Stimulated activated CD4-positive, alpha-beta T cell treated with anti-CD3 and anti-CD28 coated beads, Interleukin-4, amount 100 ng/mL, for 1 hour (primary cell): ENCODE measurements at places on chromosomes 1 and 21.

DNA sequence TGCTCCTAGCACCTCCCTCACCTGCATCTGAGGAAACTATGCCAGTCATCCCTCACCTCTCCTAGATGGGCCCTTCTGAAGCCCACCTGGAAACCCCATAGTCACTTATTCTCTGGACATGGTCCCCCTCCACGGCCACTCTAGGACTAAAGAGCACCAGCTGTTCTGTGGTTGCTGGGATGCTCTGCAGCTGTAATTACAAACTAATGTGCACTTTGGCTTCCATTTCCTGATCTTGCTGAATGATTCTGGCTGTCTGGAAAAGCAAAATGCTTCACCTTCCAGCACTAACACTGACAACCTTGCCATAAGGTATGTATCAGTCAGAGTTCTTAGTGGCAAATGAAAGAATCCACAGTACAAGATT, 48.7 kb upstream of the PSEN2 start:
- DNase-seq = no peak

GRCh38 chr1:110283677-110284076, 55.5 kb upstream of the RBM15 start:
- no peak for DNase-seq

- DNase-seq = no peak
These were observed 10.6 kb upstream of the DIP2A start for GRCh38 chr21:46448108-46448507.

DNA sequence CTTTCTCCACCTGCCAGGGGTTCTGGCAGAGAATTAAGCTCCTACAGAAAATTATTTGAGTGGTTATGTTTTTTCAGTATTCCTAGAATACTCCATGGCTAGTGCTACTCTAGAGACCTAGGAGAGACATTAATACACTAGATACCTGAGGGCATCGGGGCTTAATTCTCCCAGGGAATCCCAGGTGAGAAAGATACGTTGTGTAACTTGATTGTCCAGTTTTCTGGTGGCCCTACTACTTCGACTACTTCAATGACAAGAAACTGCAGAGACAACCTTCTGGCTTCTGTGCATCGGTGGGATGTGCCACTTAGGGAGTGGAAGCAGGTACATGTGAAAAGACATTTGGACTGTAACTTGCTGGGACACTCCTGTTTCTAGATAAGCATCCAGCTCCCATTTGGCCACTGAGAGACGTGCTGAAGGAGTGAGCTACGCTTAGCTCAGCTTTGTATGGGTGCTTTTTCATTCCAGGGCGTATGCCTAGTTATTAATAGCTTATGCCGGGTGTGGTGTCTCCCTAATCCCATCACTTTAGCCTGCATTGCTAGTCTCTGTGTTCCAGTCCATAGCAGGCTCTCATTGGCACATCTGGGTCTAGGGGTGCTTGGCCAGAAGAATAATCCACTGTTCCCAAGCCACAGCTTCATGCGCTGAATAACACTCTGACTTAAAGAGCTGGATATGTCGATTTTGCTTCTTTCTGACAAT, 300.7 kb downstream of the SIPA1L2 start:
- DNase-seq = no peak

DNA sequence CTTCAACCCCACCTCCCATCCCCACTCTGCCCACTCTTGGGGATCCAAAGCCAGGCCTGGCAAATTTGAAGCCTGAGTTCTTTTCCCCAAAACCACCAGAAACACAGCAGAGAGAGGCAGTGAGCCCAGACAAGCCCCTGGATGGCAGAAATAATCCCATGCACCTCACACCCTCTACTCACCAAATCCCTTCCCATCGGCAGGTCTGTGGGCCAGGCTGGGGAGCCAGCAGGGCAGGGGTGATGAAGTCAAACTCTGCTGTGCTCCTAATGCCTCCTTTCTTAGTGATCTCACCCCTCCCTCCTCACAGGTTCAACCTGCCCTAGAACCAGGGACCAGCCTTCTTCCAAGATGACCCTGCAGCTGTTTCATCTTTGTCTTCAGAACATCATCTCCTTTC, 72.4 kb downstream of the GLIS1 start:
- no peak for DNase-seq

DNA sequence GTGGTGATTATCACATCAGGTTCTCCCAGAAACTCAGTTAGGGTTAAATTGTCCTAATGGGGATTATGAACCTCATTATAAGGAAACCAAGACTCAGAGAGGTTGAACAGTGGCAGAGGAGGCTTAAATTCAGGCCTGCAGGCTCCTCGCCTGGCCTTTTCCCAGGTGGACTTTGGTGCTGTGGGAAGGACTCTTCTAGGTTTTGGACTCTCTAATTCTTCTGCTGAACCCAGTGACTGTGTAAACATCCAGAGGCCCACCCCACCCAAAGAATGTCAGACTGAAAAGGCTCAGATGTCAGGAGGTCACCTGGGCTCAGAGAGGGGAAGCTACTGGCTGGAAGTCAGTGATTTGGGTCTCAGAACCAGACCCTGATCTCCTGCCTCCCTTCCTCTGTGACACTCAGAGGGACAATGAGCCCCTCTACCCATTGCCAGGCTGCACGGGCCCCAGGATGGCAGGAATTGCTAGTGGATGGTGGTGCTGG, 2.5 kb downstream of the ZNF362 start:
- DNase-seq = no peak

- no peak for DNase-seq
These were observed 38.8 kb downstream of the PDPN start for GRCh38 chr1:13622446-13622845.

- no peak for DNase-seq
These were observed 352.4 kb downstream of the USP25 start for GRCh38 chr21:16082038-16082816.

DNA sequence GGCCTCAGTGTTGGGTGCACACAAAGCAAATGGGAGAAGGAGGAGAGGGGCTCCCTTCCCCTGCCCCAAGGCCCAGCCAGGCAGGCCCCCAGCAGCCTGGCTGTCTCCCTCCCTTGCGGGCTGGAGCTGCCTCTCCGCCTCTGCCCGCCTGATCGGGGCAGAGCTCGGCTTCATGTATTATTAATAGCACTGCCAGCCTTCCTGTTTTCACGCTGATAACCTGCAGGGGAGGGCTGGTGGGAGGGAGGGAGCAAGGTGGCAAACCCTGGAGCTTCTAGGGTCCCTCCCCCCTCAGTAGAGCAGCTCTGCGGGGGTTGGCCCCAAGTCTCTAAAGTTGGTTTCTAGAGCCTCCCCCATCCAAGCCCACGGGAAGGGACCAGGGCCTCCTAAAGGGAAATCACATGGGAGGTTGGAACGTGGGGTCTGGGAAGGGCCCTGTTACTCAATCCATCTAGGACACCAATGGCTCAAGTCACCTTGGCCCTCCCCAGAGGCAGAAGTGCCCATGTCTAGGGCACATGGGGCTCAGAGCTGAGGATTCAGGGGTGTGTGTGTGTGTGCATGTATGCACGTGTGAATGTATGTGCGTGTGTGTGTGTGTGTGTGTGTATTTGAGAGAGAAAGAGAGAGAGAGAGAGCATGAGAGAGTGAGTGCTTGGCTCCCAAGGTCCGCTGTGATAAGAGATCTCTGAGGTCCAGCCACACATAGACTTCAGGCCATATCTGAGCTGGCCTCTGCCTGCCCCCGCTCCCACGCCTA, 21.8 kb upstream of the POU3F1 start:
- DNase-seq = no peak

GRCh38 chr1:31043631-31044030, 21.9 kb downstream of the PUM1 start:
- DNase-seq = no peak

DNA sequence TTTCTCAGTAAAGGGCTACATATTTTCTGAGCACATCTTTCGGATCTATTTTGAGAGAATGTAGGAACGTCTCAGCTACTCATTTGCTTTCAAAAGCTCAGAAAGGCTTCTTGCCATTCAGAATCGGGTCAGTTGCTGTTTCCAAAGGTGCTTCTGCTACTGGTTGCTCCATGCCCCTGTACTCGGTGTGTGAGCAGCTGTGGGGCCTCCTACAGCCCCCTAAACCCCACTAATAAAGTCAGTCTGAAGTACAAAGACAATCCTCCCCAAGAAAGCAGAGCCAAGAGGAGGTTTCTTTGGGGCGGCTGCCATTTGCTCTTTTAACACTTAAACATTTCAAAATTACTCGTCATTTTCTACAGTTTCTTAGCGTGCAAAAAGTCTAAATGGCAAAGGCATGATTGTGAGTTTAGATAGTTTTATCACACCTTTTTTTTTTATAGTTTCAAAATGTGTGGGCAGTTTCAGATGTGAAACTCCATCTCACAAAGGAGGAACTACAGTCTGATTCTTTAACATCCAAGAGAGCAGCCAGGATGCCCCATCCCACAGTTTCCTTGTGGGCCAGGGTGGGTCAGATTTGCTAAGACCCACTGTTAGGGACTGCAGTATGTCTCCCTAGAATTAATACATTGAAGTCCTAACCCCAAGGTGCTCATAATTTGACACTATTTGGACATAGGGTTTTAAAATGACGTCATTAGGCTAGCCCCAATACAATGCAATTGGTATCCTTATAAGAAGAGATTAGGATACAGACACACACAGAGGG, 4.1 kb downstream of the RUNX1 start:
- no peak for DNase-seq

DNA sequence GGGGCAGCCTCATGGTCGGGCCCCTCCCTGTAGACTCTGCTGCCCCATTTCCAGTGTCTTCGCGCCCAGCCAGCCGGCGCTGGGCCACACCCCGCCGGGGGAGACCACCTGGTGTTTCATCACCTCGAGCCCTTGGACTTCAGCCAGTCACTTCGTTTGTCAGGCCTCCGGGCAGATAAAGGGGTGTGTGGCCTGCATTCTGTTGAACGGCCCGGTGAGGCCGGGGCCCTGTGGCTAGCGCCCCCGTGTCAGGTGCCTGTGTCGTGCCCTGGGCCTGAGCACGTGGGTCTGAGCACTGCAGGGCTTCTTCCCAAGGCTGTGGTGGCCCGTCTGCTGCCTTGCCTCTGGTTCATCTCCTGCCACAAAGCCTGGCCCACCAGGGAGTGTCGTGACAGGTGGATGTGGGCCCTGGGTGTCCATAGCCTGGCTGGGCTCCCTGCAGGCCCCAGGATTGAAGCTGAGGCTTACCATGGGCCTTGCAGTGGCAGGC, 65.2 kb upstream of the DIP2A start:
- DNase-seq = no peak

GRCh38 chr1:184298440-184299405, 88.1 kb upstream of the C1orf21 start:
- DNase-seq = no peak

GRCh38 chr1:229894532-229894931, 172.5 kb upstream of the GALNT2 start:
- DNase-seq = no peak

DNA sequence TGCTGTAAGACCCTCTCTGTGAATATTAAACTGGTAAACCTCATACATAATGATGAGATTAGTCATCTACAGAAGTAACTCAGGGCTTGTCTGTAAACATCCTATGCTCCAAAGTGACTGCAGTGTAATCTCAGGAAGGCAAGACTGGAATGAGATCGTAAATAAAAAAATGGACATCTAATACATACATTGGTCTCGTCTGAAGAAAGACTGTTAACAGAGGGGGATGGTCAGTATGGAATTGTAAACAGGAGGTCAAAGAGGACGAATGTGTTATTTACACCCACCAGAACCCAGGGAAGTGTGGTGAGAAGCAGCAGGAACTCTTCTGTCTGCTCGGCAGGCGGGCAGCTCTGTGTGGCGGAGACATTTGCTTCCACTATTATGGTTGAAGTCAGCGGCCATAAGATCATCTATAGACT, 51.4 kb downstream of the DISC1 start:
- no peak for DNase-seq

DNA sequence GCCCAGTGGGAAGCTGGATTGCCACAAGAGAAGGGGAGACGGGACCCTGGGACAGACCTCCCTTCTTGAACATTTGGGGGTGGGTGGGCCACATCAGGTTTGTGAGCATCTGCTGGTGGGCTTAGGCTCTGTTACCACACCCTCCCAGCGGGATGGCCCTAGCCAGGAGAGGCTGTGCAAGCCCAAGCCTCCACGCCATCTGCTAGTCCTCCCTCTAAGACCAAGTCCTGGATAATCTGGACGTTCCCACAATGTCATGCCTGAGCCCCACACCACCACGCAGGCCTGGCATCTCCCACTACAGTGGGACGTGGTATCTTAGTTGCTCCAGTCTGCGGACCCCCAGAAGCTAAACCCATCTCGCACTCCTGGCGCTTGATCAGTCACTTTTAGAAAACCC, 3.7 kb upstream of the IBA57 start:
- no peak for DNase-seq

- no peak for DNase-seq
These were observed 70.6 kb upstream of the AK4 start for GRCh38 chr1:65077369-65077768.

- DNase-seq = no peak
These were observed 43.3 kb downstream of the COQ8A start for GRCh38 chr1:226983247-226983991.
